ENCODE measurements at places on chromosomes 2 and 18.

DNA sequence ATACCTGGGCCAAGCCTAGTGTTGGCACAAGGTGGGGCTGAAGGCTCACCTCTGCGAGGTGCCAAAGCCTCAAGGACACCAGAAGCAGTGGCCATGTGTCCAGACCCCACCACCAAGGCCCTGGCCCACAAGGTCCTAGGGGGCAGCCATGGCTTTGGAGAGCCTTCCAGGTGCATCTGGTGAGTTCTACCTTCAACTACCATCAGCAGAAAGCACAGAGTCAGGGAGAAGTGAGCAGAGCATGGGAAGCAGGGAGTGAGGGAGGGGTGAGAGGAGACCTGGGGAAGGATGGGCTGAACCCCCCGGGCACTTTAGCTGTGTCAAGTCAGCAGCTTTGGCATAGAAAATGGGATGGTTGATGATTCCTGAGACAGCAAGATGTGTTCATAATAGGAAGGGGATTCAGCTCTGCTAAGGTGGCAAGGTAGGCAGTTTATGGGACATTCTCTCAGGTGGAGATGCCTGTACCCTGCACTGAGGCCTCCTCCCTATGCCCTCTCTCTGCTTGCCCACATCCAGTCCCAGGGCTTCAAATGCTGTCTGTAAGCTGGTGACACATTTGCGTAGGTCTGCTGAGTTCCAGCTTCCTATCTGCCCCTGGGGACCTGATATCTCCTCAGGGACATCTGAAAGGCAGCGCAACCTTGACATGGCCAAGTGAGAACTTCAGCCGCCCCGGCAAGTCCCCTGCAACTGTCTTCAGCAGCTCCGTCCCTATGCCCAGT is 83.4 kb upstream of the RGPD5 start:
- no peak for DNase-seq

GRCh38 chr2:102474785-102475184 is 1.8 kb downstream of the SLC9A4 start:
- DNase-seq = no peak

- no peak for DNase-seq
Measured at GRCh38 chr2:178550352-178550751, 70.1 kb downstream of the PLEKHA3 start.

GRCh38 chr2:175627405-175627804 is 374.7 kb downstream of the LNPK start:
- DNase-seq = no peak

DNA sequence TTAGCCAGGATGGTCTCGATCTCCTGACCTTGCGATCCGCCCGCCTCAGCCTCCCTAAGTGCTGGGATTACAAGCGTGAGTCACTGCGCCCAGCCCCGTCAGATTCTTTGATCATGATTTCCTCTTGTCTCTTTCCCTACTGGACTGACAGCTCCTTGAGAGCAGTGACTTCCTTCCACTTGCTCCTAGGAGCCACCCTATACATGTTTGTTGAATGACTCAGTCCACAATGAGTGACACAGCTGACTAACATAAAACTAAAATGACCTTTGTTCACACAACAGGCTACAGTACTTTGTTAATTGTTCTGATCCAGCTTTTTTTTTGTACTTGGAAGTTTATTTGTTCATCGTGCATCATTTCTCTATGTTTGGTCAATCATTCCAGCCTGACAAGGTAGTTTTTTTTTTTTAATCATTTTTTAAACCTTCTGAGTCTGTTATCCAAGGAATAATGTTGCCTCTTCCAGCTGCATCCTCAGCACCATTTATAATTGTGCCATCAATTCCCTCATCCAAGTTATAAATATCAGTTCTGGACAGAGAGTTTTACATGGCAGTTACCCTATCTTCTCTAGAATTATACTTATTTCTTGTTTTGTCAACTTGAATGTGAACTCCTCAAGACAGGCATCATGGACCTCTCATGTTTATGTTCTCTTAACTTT is 42.9 kb upstream of the TUBA3E start:
- DNase-seq = no peak

DNA sequence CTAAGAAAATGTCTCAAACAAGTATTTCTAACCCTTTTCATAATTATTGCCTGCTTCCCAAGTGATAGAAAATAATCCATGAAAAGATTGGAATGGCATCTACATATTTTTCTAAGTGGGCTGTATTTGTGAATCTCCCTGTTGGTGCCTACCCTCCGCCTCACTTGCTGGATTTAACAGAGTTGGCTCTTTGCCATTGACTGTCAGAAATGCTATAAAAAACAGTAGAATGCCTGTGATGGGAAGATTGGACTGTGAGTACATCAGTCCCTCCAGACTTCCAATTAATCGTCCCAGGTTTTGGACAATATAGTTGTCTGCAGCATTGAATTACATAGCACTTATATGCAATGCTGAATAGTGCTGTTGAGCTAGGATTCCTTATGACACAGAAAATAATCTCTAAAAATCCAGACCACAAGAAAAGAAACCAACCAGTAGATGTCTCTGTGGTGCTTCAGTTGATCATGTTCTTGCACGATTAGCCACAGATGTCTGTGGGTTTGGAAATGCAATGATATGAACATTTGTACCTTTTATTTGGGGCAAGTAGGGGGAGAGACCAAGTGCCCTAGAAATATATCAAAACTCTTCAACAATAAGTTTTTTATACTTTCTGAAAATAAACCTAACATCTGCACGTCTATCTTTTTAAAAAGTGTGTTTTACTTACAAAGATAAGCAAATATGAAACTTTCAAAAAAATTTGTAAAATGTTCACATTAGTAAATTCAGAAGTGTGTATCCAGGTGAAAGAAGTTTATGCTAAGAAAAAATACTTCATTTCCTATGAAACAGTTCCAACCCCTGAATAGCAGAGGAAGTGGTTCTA is 88.5 kb downstream of the DYNAP start:
- DNase-seq = no peak

DNA sequence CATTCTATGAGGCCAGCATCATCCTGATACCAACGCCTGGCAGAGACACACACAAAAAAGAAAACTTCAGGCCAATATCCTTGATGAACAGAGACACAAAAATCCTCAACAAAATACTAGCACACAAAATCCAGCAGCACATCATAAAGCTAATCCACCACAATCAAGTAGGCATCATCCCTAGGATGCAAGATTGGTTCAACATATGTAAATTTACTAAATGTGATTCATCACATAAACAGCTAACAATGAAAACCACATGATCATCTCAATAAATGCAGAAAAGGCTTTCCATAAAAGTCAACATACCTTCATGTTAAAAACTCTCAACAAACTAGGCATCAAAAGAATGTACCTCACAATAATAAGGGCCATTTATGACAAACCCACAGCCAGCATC is 65.3 kb downstream of the WDPCP start:
- DNase-seq = no peak

GRCh38 chr2:197140045-197140444 is 170.5 kb downstream of the ANKRD44 start:
- DNase-seq = no peak

GRCh38 chr2:231988179-231988866 is 26.8 kb downstream of the DIS3L2 start:
- no peak for DNase-seq

GRCh38 chr2:78754930-78755329 is 270.6 kb upstream of the REG3G start:
- DNase-seq = no peak

DNA sequence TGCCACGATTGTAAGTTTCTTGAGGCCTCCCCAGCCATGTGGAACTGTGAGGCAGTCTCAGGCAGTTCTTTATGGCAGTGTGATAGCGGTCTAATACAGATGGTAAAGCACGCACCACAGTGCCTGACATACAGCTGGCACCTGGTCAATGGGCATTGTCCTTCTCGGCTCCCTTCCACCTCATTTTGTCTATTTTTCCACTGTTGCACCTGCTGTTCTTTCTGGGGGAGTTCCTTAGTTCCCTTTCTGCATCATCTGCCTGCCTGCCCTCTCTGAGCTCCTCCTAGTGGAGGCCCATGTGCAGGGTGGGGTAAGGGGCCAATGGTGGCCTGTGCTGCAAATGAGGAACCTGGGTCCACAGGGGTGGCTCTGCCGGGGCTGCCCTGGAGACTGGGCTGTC is 157.6 kb downstream of the LPIN1 start:
- DNase-seq = no peak

DNA sequence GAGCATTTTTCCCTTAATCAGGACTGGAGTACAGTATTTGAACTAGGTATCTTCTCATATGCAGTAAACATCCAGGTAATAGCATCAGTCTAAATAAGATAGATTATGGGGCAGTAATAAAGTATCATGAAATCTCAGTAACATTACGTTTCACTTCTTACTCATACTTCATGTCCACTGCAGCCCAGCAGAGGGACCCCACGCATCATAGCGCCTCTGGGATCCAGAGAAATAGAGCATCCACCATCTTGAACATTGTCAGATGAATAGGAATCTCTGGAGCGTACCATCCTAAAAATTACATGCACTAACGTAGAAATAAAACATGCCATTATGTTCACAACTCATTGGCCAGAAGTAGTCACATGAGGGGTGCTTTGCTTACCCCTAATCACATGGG is 499.0 kb downstream of the CPS1 start:
- DNase-seq = no peak

DNA sequence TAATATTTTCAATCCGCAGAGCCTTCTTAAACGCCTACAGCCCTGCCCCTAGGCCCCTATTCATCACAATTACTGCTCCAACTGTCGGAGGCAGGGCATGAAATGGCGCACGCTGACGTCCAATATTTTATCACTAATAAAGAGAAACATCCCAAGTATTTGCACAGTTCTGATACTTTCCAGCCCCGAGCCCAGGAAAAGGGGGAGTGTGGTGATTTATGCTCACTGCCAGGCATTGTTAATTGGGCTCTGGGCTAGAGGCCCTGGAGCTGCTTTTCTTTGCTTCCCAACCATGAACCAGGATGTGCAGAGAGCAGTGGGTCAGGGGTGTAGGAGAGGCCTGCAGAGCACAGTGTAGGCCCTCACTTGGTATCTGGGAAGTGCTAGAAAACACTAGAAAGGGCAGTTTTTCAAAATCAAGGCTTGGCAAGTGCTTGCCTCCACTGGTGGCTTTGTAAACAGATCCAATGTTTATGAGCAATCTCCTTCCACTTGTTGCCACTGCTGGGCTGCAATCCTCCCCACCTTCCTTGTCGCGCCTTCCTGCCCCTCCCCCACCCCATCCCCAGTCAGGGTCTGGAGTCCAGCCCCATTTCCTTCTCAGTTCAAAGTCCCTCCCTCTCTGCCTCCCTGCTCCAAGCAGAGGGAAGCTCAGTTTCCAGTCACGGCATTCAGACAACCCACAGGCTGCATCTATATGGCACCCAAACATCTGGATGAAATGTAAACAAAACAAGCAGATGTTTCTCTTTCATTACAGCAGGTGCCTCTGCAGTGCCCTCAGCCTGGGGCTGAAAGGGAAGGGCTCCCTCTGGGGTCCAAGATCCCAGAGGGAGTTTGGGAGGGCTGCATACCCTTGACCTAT is 83.9 kb upstream of the PKDCC start:
- no peak for DNase-seq

DNA sequence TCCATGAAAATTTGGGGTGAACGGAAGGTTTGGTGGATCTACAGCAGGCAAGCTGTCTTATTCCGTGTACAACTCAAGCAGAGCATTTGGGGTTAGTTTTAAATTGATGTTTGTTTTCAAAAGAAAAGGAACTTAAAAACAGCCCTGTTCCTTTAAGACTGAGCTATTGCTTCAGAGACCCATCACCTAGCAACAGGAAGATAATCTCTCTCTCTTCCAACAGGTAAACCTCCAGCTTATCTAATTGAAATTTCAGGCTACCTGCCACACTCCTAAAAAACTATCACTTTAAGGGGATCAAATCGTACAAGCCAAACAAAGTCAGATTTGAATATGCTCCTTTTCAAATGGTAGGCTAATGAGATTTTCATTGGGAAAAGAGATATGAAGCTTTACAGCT is 101.8 kb downstream of the RNF152 start:
- no peak for DNase-seq

DNA sequence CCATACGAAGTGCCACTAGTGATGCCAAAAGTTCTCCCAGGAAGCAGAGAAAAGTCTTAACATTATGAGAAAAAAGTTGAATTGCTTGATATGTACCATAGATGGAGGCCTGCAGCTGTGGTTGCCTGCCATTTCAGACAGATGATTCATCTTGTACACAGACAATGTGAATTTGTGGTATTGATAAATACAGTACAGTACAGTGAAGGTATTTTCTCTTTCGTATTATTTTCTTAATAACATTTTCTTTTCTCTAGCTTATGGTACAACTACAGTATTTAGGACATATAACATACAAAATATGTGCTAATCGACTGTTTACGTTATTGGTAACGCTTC is 33.6 kb upstream of the VWC2L start:
- no peak for DNase-seq

GRCh38 chr2:216474925-216475670 is 23.5 kb upstream of the RPL37A start:
- no peak for DNase-seq

DNA sequence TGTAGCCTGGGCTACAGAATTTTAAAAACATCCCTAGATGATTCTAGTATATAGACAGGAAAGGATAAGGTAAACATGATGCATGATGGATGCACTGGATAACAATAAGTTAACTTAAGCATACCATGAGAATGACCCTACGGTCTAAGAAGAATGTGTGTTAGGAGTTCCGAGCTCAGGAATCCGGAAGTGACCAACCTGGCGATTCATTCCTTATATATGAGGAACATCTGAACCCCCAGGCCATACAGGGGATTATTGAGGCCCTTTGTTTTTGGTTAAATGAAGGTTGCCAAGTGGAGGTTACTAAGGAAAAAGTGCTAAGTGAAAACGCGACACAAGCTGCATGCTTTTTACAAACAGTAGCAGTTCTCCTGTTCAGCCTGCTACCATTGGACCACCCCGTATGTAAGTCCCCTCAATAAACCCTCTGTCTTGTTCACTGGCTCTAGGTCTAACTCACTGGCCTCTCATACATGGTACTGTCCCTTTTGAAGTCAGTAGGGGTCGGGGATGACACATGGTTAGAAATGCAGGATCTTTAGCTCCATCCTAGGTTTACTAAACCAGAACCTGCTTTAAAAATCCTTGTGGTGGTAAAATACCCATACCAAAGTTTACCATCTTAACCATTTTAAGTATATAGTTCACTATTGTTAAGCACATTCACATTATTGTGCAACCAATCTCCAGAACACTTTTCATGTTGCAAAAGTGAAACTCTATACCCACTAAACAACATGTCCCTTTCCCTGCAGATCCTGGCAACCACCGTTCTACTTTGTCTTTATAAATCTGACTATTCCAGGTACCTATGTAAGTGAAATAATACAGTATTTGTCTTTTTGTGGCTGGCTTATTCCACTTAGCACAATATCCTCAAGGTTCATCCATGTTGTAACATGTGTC is 111.0 kb upstream of the MAP4K3 start:
- DNase-seq = no peak

Data from NCI-H1436 (cell line).